ENCODE measurements at places on chromosomes 2 and 18.
A peak's percentile ranks its signal among the peaks of the same experiment; 100 is the strongest.

DNA sequence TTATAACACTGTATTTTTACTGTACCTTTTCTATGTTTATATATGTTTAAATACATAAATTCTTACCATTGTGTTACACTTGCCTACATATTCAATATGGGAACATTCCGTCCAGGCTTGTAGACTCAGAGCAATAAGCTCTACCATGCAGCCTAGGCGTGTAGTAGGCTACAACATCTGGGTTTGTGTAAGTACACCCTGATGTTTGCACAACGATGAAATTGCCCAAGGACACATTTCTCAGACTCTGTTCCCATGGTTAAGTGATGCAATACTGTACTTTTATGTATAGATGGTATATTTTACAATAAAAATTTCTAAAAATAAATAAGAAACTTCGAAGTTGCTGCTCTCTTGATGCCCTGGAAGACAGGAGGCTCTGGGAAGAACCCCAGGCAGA lies 38.4 kb downstream of the YPEL5 start:
- no peak for DNase-seq

- DNase-seq, result no peak
Measured at GRCh38 chr2:76429374-76429773, 718.7 kb upstream of the GCFC2 start.

- no peak for DNase-seq
Measured at GRCh38 chr2:84817239-84817655, 63.6 kb downstream of the TRABD2A start.

GRCh38 chr2:142445023-142445422 lies 314.2 kb upstream of the LRP1B start:
- no peak for DNase-seq

DNA sequence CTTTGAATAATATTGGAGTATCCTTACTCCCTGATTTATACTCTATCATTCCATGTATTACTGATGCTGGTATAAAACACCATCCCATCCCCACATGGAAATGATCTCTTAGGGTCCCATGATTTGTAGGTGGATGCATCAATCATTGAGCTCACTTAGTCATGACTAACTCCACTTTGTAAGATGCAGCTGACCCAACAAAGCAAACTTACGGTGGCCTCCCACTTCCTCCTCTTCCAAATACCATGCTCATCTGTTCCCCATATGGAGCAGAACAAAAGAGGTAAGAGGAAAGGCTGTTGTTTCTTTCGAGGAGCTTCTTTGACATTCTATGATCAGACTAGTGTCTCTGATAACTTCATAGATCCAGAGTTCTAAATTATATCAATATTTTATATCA lies 640.2 kb upstream of the SLC39A10 start:
- no peak for DNase-seq

DNA sequence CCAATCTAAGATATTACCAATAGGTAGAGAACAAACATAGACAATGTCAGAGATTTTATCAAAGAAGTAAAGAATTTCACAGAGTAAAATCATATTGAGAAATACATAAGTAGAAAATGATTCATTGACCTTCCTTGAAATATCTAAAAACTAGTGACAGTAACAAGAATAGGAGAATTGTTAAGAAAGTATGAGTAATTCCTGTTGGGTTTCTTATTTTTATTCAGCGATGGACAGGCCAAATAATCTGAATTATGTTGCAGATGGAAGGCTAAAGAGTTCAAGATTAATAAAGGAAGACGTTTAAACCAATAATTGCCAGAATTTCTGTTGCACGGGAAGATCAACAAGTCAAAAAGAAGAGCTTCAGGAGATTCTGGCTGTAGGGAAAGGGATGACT lies 163.4 kb upstream of the RASGRP3 start:
- no peak for DNase-seq

- no peak for DNase-seq
Measured at GRCh38 chr2:64295326-64296139, 151.3 kb upstream of the PELI1 start.

GRCh38 chr18:3305354-3305762 lies 43.4 kb downstream of the MYL12B start:
- peak; percentile 71 for DNase-seq

DNA sequence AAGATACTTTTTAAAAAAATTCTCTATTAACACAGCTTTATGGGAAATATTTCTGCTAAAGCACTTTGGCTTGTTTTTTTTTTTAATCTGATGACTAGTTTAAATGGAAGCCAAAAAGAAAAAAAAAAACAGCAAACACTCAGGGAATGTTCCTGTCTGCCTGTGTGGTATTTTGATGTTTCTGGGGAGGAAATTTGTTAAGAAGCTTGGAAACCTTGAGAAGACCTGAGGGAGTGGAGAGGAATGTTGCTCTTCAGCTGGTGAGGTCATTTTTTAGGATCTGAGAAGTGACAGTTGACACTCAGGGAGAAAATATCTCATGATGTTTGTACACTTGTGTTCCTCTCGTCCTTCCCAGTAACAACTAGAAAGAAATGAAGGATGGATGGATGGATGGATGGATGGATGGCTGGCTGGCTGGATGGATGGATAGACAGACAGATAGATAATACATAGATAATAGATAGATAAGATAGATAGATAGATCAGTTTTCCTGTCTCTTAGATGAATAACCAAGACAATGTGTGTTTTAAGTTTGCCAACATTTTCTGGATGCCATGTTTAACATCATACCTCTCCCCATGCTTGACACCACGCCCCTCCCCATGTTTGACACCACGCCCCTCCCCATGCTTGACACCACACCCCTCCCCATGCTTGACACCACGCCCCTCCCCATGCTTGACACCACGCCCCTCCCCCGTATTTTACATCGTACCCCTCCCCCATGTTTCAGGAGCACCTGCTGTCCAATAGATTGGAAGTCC lies 84.8 kb downstream of the CTIF start:
- DNase-seq, result no peak

DNA sequence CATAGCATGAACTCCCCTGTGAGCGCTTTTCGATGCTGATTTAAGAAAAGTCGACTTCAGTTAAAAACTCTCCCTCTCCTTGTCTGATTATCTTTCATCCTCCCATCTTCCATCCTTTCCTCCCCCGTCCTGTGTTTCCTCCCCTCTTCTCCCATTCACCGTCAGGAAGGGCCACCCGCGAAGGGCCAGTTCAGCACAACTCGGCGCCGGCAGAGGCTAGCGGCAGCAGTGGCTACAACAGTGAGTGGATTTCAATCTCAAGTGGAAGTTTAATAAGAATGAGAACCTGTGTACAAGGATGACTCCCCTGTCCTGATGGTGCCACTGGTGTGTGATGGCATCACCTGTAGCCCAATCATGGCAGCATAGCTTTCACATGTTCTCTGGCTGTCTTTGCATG lies 106.9 kb downstream of the PRKRA start:
- DNase-seq, result no peak

GRCh38 chr18:61025596-61025995 lies 307.6 kb upstream of the CDH20 start:
- DNase-seq, result no peak

DNA sequence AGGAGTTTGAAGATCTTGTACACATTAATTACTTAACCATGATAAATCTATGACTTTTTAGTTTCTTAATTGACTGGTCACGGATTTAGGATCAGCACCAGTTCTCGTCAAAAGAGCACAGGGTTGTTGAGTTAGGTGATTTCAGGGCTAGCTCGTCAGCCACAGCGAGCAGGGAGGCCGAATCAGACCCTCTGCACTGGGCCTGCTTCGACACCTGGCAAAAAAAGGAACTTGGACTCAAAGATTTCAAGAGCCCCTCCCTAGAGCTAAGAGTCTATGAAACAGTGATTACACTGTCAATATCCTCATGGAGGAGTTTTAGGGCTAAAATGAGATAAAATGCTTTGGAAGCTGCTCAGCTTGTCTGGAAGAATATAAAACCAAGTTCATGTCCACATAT lies 4.6 kb upstream of the SERTAD2 start:
- no peak for DNase-seq

GRCh38 chr18:79774111-79774510 lies 23.6 kb upstream of the KCNG2 start:
- DNase-seq, result no peak

GRCh38 chr2:54083021-54083420 lies 32.4 kb upstream of the ACYP2 start:
- DNase-seq, result no peak

- DNase-seq, result no peak
Measured at GRCh38 chr2:160310118-160310828, 110.2 kb upstream of the ITGB6 start.

GRCh38 chr2:70949086-70949485 lies 13.4 kb downstream of the ATP6V1B1 start:
- DNase-seq, result no peak

- no peak for DNase-seq
Measured at GRCh38 chr2:132774189-132774588, 104.2 kb upstream of the LYPD1 start.

DNA sequence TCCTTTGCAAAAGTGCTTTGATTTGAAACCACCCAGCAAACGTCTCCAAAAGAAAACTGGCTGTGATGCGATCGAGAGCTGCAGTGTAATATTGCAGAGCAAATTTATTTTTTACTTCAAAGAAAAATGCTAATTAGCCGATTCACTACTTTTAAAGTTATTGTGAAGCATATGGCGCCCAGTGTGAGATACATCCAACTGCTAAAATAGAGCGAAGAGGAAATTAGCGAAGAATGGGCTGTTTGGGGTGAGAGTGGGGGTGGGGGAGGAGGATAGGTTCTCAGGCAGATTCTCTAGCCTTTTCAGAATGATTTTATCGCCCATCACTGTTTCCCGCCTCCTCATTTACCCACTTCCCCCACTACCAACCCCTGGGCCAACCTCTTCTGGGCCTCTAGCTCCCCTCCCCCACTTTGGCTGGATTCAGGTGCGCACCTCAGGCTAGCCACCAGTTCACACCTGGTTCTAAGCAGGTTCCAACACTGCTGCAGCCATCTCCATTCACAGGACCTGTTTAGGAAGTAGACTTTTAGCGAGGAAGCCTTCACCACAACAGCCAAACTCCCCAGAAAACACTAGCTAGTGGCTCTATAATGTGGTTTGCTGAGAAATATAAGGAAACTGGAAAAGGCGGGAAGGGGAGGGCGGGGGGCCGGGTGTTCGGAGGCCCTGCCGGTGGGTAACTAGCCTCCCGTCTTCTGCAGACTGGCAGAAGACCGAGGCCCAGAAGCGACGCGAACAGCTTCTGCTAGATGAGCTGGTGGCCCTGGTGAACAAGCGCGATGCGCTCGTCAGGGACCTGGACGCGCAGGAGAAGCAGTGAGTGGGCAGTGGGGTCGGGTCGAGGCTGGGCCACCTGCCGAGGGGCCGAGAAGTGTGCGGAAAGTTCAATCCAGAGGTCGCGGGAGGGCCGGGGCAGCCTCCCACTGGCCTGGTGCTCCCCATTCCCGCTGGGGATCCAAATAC lies 6.0 kb upstream of the OTX1 start:
- no peak for DNase-seq

GRCh38 chr2:98654699-98655495 lies 46.5 kb downstream of the UNC50 start:
- DNase-seq, result no peak

- no peak for DNase-seq
Measured at GRCh38 chr2:17912266-17912691, 33.8 kb downstream of the KCNS3 start.

DNA sequence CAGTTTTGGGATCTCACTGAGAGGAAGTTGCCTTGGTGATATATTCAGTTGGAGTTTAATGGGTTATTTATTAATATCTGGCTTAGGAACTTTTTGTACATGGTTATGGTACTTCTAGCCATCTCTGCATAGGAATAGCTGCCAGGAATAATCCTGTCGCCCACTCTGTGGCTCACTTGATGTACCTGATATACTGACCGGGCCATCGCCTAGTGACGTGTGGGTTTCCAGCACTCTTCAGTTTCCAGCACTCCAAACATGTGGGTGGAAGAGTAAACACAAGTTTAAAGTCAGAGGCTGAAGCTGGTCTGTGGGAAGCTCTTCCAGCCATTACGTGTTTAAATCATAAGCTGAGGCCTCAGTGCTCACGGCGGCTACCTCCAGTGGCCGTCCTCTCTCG lies 44.3 kb upstream of the AGAP1 start:
- no peak for DNase-seq

DNA sequence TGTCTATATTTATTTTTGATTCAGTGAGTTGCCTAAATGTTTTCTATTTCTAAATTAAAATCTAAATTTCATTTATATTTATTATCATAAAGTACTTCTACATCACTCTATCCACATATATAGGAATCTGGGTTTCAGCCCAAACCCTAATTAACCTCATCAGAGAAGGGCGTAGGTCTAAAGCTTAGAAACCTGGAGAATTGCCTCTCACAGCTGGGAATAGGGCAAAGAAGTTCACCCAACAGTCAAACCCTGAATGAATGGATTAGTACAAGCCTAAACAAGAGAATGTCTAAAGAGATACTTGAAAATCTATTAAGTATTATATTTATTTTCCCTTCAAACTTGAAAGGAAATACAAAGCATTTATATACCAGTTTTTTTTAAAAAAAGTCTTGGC lies 26.2 kb downstream of the TFPI start:
- no peak for DNase-seq

DNA sequence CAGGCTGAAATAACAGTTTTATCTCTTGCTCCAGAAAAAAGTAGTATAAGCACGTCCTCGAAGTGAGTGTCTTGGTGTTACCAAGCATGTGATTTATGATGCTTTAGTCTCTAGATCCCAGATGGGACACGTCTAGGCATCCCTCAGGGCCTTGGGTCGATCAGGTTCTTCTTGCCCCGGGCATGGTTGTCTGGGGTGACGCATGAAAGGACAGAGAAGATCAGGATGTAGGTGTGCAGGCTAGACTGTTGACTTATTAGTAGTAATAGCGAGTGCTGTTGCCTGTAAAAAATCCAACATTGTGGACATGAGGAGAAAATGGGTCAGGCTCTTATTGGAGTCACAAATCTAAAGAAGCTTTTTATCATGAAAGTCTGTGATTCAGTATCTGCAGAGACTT lies 94.0 kb upstream of the NFU1 start:
- no peak for DNase-seq

DNA sequence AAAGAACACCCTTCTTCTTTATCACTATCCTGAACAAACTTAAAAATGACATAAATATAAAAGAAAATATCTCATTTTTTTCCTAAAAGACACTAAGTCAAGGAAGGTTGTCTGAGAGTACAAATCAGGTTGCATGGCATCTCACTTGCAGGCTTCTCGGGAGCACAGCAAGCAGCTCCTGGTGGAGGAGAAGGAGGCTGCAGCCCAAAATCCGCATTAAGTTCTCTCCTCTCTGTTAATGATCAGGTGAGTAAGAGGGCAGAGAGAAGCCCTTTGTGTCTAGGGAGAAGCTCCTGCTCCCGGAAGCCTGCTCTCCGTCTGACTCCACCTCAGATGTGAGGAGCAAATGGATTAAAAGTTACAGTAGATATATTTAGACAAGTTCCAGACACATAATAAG lies 35.0 kb upstream of the DOK6 start:
- DNase-seq, result no peak

DNA sequence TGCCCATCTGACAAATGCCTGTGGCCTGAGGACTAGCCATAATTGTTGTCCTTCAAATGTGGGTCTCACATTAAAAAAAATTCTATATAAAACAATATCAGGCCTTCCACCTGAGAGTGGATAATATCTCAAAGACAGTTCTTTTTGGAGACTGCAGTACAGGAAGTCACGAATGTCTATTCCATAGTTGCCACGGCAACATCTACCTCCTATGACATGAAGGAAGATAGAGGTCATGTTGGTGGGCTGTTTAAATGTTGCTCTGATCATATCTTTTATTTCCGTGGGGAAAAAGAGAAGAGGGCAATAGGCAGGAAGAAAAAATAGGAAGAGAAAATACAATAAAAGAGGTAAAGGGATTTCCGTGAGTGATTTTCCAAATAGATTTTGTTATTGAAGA lies 151.8 kb downstream of the ARL6IP6 start:
- no peak for DNase-seq

All from GDM1 (cell line).